ENCODE measurements at places on chromosomes 1 and 21. TPM values are rescaled to one million over a fixed set of nuclear protein-coding genes. Genes with fewer than 3 reads are reported as not detected.
A peak's percentile ranks its signal among the peaks of the same experiment; 100 is the strongest.

GRCh38 chr1:90100566-90100965 lies 105.7 kb downstream of the ZNF326 start:
- H3K4me1 ChIP-seq: no peaks in the 10 kb centered on the region
- H3K4me3 ChIP-seq: no peak overlapping the region
- no peak overlapping the region for H3K27ac ChIP-seq
- peaks cover 4% of the 10 kb centered on the region for H3K27me3 ChIP-seq

GRCh38 chr1:239858057-239858456 lies 233.6 kb upstream of the FMN2 start:
- DNase-seq: no peak
- H3K27me3 ChIP-seq: no peaks in the 10 kb centered on the region
- no peaks in the 10 kb centered on the region for H3K36me3 ChIP-seq
- no peaks in the 10 kb centered on the region for H3K4me1 ChIP-seq

DNA sequence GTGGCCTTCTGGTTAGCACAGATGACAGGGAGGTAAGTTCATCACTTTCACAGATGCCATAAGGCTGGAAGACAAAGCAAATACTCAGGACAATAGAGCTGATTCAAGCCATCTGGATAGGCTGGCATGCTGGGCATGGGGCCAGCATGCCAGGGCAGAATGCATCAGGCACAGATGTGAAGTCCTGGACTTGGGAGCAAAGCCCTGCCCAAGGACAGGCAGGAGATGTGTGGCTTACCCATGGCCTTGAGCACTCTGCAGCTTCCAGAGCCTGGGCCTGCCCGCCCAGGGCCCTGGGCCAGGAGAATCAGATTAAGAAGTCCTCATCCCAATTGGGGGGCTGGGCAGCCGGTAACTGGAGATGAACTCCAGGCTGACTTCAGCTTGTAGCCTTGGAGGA lies 135.7 kb upstream of the ZC3H12A start:
- H3K27me3 ChIP-seq: peaks cover 4% of the 10 kb centered on the region
- DNase-seq: no peak
- H3K36me3 ChIP-seq: no peaks in the 10 kb centered on the region
- H3K4me3 ChIP-seq: no peak overlapping the region
- H3K4me1 ChIP-seq: no peaks in the 10 kb centered on the region
- no peak overlapping the region for H3K27ac ChIP-seq

DNA sequence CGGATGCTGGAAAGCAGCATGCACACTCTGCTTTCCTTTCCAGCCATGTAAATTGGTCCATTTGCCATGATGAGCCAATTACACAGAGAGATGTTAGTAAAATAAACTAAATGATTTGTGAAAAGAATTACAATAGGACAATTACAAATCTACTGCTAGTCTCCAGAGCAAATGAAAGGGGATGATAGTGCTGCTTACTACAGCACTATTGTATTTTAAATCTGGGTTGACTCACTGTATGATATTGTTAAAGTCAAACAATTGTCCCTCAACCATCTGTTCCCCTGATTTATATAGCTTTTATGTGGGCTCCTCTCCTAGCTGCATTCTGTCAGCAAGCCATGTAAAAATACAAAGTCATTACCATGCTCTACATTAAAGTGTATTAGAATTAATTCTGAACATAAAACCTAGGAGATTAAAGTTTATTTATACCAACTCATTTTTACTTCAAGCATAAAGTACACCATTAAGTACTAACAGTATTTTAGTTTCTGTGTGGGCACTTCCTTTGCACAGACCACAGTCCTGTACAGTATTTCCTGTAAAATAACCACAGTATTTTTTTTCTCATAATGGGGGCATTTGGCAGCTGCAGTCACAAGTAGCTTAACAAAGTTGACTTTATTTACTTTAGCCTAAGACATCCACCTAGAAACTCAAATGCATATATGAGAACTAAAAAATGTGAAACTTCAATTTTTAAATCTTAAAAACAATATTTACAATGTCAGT lies 135.8 kb downstream of the VAV3 start:
- H3K4me3 ChIP-seq: no peak overlapping the region
- H3K4me1 ChIP-seq: peaks cover 19% of the 10 kb centered on the region
- H3K27ac ChIP-seq: peak overlapping the region; percentile 37
- no peaks in the 10 kb centered on the region for H3K36me3 ChIP-seq
- H3K27me3 ChIP-seq: no peaks in the 10 kb centered on the region

DNA sequence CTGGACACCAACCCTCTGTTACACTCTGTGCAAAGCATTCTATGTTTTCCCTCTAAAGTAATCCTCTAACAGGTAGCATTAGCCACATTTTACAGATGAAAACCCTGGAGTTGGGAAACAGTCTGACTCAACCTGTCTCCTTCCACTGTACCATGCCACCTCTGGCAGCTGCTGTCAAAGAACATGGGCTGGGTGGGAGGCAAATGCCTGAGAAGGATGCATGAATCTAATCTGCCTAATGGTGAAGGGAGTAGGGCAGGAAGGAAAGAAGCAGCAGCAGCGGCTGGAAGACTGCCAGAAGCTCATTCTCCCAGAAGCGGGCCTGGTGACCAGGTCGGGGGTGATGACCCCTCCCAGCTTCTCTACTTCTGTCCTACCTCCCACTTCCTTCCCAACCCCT lies 21.7 kb downstream of the LRRC71 start:
- no peak overlapping the region for H3K4me3 ChIP-seq
- no peak overlapping the region for H3K27ac ChIP-seq
- peaks cover 6% of the 10 kb centered on the region for H3K27me3 ChIP-seq
- H3K36me3 ChIP-seq: peaks cover 21% of the 10 kb centered on the region
- no peak for DNase-seq

GRCh38 chr1:66777831-66778230 lies 23.2 kb downstream of the INSL5 start:
- H3K27ac ChIP-seq: no peak overlapping the region
- H3K36me3 ChIP-seq: no peaks in the 10 kb centered on the region
- DNase-seq: no peak
- H3K27me3 ChIP-seq: peaks cover 4% of the 10 kb centered on the region
- no peak overlapping the region for H3K4me3 ChIP-seq
- H3K4me1 ChIP-seq: no peaks in the 10 kb centered on the region

DNA sequence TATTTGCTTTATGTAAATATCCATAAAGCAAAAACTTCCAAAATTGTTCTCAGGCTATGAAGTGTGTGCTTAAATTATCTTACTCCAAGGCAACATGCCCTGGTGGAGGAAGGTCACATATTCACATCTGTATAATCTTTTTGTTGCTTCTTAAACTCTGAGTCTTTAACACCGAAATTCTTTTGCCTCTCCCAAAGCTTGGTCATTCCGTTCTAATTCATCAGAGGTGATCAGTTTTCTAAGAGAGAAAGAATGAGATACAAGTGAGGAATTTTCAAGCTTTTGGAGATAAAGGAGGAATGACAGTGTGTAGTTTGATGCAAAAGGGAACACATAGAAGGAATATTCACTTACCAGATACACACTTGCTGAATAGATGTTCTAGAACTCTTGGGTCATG lies 561.7 kb downstream of the LTN1 start:
- no peak overlapping the region for H3K27ac ChIP-seq
- H3K4me1 ChIP-seq: no peaks in the 10 kb centered on the region
- H3K36me3 ChIP-seq: no peaks in the 10 kb centered on the region
- no peak overlapping the region for H3K4me3 ChIP-seq
- no peak for DNase-seq

DNA sequence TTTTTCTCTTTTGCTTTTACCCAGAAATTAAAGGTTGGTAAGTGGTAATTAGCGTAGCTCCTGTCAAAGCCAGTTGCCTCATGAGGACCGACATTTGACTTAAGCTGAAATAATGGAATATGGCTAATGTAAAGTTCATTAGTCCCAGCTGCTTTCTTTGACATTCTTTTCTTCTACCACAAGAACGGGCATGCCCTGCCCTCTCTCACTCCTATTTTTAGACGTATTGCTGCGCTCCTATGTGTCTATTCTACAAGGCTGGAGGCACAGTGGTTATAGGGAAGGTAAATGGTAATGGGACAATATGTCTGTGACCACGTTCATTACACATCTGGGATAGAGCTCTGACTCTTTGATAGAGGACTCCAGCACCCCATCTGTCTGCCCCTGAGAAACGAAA lies 6.8 kb downstream of the CORT start:
- no peak for DNase-seq
- H3K27ac ChIP-seq: no peak overlapping the region
- no peak overlapping the region for H3K4me3 ChIP-seq
- no peaks in the 10 kb centered on the region for H3K27me3 ChIP-seq
- peaks cover 24% of the 10 kb centered on the region for H3K36me3 ChIP-seq
- peaks cover 12% of the 10 kb centered on the region for H3K4me1 ChIP-seq

- no peaks in the 10 kb centered on the region for H3K27me3 ChIP-seq
- no peak for DNase-seq
- no peak overlapping the region for H3K4me3 ChIP-seq
- no peaks in the 10 kb centered on the region for H3K36me3 ChIP-seq
- no peaks in the 10 kb centered on the region for H3K4me1 ChIP-seq
- H3K27ac ChIP-seq: no peak overlapping the region
Measured at GRCh38 chr1:94130851-94131595, 10.1 kb upstream of the ABCA4 start.

- H3K27ac ChIP-seq: no peak overlapping the region
- H3K36me3 ChIP-seq: no peaks in the 10 kb centered on the region
- peaks cover 9% of the 10 kb centered on the region for H3K27me3 ChIP-seq
- H3K4me3 ChIP-seq: no peak overlapping the region
Measured at GRCh38 chr1:101507547-101507971, 270.7 kb downstream of the S1PR1 start.

- H3K4me3 ChIP-seq: no peak overlapping the region
- peaks cover 52% of the 10 kb centered on the region for H3K4me1 ChIP-seq
- no peak overlapping the region for H3K27ac ChIP-seq
- no peak for DNase-seq
- H3K27me3 ChIP-seq: no peaks in the 10 kb centered on the region
Measured at GRCh38 chr21:33566514-33566913, 22.0 kb downstream of the DONSON start.

- no peak overlapping the region for H3K4me3 ChIP-seq
- no peaks in the 10 kb centered on the region for H3K36me3 ChIP-seq
- H3K27ac ChIP-seq: no peak overlapping the region
- DNase-seq: no peak
- H3K27me3 ChIP-seq: no peaks in the 10 kb centered on the region
- peaks cover 8% of the 10 kb centered on the region for H3K4me1 ChIP-seq
Measured at GRCh38 chr1:21212126-21212525, 35.4 kb upstream of the EIF4G3 start.

GRCh38 chr1:152582647-152583046 lies 2.3 kb upstream of the LCE3D start:
- no peaks in the 10 kb centered on the region for H3K27me3 ChIP-seq
- no peak overlapping the region for H3K27ac ChIP-seq
- DNase-seq: no peak
- no peaks in the 10 kb centered on the region for H3K4me1 ChIP-seq
- H3K4me3 ChIP-seq: no peak overlapping the region
- H3K36me3 ChIP-seq: no peaks in the 10 kb centered on the region

GRCh38 chr1:234538930-234539649 lies 60.1 kb upstream of the TARBP1 start:
- peaks cover 10% of the 10 kb centered on the region for H3K4me1 ChIP-seq
- DNase-seq: no peak
- no peak overlapping the region for H3K4me3 ChIP-seq
- no peaks in the 10 kb centered on the region for H3K36me3 ChIP-seq
- H3K27me3 ChIP-seq: no peaks in the 10 kb centered on the region

DNA sequence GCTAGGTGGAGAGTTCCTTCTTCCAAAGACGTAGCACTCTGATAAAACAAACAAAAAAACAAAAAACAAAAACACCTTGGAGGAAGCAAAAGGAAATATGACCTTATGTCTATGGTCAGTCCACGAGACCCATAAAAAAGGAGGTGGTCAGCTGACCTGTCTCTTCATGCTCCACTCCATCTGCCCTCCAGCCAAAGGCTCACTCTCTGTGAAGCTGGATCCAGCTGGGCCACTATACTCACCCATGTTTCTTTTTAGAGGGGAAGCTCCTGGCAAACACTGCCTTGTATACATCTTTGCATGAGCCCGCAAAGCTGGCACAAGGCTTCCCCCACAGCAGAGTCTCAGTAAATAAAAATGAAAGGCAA lies 126.1 kb upstream of the CACHD1 start:
- H3K4me1 ChIP-seq: no peaks in the 10 kb centered on the region
- H3K4me3 ChIP-seq: no peak overlapping the region
- H3K27me3 ChIP-seq: no peaks in the 10 kb centered on the region
- H3K36me3 ChIP-seq: no peaks in the 10 kb centered on the region
- no peak for DNase-seq
- no peak overlapping the region for H3K27ac ChIP-seq

- H3K4me1 ChIP-seq: no peaks in the 10 kb centered on the region
- H3K36me3 ChIP-seq: no peaks in the 10 kb centered on the region
- no peaks in the 10 kb centered on the region for H3K27me3 ChIP-seq
- no peak overlapping the region for H3K27ac ChIP-seq
Measured at GRCh38 chr1:76314730-76315129, 240.2 kb downstream of the ST6GALNAC3 start.

DNA sequence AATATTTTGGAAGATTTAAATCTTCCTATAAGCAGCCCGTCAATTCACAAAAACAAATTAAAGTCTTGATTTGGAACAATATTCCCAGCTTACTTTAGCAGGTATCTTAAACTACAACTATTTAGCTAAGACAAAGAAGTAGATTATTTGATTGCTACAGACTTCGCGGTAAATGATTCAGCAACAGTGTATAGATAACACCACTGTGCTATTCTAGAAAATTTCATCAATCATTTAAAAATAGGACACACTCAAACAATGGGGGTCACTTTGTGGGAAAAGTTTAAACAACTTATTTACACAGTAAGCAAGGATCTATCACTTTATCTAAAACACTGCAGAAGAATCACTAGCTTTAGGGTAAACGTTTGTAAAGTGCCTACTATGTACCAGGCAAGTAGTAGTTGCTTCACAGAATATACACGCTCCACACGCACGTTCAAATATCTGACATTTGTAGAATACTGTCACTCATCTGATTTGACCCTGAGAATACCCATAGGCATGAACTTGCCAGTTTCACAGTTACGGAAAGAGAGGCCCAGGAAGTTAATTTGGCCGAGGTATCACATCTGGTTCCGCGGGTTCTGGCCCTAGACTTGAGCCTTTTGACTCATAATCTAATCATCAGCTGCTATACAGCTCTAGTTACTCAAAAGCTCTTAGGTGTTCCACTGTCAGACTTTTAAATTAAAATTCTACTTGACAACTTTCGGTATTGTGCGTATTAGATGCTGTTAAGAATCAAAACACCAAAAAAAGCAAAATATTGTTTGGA lies 876 bp downstream of the DENND2C start:
- no peak overlapping the region for H3K27ac ChIP-seq
- no peaks in the 10 kb centered on the region for H3K36me3 ChIP-seq

Gene PTGER3
- total RNA-seq: not detected

Gene LCE3D
- total RNA-seq: not detected

Gene NUDT17
- total RNA-seq: 2.7 TPM

Gene SPATC1L
- 4.2 TPM for total RNA-seq

Gene VANGL1
- 17.7 TPM for total RNA-seq

Measured in activated CD4-positive, alpha-beta memory T cell treated with anti-CD3 and anti-CD28 coated beads, Interleukin-2, amount 10 ng/mL, durations not matched to agents 7 days and 5 days (primary cell).